T-helper 1 cell (primary cell): ENCODE measurements at places on chromosomes 12 and 14.
A peak's percentile ranks its signal among the peaks of the same experiment; 100 is the strongest.

DNA sequence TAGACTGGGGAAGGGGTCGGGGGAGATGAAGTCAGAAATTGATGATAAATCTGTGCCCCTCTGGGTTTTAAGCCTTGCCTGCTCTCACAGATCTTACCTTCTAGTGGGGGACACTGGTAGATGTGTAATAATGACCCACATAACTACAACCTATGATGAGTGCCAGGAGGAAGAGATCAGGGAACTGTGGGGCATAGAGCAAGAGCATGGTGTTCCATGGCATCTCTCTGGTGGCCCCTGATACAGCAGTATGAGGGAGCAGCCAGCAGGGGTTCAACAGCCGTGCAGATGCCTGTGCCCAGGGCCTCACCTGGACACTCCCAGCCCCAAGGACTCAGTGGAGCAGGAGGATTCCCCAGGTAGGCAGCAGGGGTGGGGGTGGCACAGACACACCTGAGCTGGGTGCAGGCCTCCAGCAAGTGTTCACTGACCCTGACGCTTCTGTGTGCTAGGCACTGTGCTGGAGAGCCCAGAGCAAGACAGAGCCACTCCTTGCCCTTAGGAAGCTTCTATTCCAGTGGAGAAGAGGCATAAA lies 5.0 kb downstream of the ACACB start:
- DNase-seq = no peak

GRCh38 chr12:50948798-50949197 lies 3.5 kb upstream of the HIGD1C start:
- no peak for DNase-seq

GRCh38 chr12:65204886-65205525 lies 35.6 kb downstream of the LEMD3 start:
- no peak for DNase-seq

DNA sequence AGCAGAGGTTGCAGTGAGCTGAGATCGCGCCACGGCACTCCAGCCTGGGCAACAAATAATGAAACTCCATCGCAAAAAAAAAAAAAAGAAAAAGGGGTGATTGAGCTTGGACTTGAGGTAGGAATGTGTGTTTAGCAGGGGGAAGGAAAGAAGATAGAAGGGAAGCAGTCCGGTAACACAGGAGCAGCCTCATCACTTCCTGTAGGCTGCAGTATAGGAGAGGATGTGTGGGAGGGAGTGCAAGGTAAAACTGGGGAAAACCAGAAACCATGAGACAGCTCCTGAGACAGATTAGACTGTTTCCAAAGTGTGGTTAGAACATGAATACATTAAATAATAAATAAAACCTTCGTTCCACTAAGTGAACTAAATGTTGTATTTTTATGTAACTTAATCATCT lies 49.2 kb downstream of the FGD4 start:
- no peak for DNase-seq

GRCh38 chr14:35963209-35963608 lies 137.1 kb downstream of the BRMS1L start:
- no peak for DNase-seq

- DNase-seq = no peak
Observed at GRCh38 chr12:119423285-119423684, 88.8 kb downstream of the CCDC60 start.

GRCh38 chr12:131008-131407 lies 64.4 kb downstream of the IQSEC3 start:
- DNase-seq = no peak

- DNase-seq = no peak
Observed at GRCh38 chr12:46456356-46457334, 84.1 kb upstream of the SLC38A2 start.

GRCh38 chr12:32820376-32820931 lies 64.8 kb upstream of the YARS2 start:
- no peak for DNase-seq

DNA sequence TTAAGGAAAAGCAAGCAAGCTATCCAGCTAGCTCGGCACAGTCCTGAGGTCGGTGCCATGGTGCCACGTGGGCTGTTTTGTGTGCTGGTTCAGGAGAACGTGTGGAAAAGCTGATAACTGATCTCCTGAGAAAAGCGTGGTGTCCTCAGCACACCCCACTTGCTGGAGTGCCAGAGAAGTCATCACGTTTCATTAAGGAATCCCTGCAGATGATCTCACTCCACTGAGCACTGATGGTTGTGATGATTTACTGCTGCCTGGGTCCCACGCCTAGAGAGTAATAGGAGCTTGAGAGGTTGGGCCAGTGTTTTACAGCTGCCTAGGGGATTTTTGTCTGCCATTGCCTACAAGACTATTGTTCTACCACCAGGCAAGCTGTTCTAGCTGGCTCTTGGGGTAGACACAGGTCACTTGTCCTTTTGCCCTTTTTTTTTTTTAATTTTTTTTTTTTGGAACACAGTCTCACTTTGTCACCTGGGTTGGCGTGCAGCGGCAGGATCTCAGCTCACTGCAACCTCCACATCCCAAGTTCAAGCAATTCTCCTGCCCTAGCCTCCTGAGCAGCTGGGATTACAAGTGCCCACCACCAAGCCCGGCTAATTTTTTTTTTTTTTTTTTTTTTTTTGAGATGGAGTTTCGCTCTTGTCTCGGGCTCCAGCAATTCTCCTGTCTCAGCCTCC lies 42.3 kb upstream of the EVL start:
- DNase-seq = no peak

- DNase-seq = no peak
Observed at GRCh38 chr14:72332046-72332445, 399.8 kb downstream of the RGS6 start.

GRCh38 chr12:44019118-44019517 lies 183.2 kb downstream of the TMEM117 start:
- no peak for DNase-seq

DNA sequence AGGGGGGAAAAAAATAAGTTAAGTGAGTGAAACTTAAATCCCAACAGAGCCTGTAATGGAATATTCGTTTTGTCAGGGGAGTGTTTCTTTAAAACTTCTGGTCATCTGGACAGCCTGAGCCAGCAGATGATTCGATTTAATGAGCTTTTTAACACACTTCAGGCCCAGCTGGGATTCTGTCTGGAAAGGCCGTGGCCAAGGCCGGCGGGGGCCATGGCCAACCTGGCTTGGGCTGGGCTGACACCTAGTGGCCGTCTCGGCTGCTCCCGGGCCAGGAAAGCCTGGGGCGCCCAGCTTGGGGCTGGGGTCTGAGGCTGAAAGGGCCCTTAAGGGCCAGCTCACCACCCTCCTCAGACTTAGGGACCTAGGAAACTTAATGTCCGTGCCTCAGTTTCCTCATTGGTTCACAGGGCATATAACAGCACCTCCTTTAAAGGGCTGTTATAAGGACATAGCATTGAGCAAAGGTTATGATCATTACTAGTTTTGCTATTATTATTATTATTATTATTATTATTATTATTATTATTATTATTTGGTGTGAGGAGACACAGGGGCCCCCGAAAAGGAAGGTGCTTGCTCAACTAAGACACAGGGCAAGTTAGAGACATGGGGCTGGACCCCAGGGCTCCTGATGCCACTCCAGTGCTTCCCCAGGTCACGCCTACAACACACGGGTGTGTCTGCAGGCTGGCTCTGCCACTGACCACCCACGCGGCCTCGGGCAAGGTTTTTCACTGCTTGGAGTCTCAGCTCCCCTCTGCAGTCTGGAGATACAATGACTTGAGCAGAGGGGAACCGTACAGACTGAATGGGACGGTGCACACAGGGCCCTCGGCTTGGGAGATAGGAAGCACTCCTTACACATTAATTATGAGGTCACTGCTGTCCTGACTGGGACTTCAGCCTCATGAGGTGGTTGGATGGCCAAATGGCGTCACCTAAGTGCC lies 84.0 kb downstream of the SYNE3 start:
- no peak for DNase-seq

DNA sequence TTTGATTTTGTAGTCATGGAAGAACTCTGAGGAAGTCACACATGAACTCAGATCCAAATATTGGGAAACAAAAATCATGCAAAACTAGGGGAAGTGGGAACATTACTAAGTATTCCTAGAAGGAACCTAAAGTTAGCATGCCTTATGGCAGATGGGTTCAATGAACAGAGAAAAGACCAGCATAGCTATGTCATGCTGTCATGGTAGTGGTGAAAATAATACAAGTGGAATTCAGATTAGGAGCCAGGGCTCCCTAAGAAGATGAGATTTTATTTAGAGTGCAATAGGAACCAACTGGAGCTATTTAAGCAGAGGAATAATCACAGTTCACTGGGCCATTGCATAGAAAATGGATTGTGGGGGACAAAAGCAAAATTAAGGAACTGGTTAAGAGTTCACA lies 134.0 kb downstream of the DIO2 start:
- DNase-seq = no peak

DNA sequence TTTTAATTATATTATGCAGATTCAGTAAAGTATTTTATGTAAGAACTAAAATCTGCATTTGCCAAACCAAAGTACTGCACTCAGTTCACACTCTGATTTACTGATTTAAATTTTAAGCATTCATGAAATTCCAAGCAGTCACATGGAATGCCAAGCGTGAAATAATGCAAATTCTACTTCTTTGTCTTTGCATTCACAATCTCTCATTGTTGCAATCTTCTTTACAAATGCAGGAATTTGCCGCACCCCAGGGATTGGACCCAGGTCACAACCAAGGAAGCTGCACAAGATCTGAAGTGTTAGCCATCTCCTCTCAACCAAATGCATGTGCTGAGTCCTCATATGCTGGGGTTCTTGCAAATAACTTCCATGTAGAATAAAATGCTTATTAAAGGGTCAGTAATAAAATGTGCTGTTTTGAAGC lies 71.9 kb downstream of the TUNAR start:
- DNase-seq = no peak

DNA sequence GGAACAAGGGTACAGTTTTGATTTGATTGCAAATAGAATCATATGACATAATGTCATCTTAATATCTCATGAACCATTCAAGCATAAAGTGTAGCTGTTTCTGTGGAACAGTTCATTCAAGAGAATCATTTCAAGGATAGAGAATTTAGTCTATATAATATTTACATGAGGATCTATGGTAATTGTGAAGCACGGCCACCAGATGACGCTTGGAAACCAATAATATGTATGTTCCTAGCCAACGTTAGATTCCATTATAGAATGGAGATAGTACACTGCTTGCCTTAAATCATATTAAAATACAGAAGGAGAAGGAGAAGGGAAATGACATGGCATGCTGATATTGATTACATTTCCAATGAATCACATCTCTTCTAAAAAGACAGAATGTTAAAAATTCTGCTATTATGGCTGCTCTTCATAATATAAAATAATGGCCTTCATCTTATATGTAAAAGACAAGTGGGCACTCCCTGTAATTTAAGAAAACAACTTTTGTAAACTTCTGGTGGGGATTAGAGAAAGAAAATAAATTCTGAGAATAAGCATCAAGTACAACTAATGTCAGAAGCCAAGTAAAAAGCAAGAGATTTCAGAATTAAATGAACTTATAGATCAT lies 351.0 kb downstream of the NAV3 start:
- no peak for DNase-seq

GRCh38 chr12:60760965-60761364 lies 1165.1 kb downstream of the SLC16A7 start:
- DNase-seq = no peak

- DNase-seq = no peak
Observed at GRCh38 chr14:103735815-103736545, 20.4 kb downstream of the ZFYVE21 start.

DNA sequence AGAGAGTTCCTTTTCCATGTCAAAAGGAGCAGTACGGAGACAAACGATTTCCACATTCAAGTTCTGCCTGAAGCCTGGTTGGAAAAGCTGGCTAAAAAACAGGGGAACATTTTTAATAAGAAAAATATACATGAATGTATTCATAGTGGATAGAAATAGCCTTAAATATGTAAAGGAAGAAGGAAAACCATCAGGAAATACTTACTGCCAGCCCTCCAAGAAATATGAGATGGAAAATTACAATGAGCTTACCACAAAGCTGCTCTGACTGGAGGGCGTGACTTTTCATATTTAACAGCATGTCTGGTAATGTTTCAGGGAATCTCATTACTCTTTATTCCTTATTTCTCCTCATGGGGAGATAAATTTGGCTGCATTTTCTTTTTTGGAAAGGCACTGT lies 75.9 kb upstream of the ZDHHC17 start:
- DNase-seq = no peak

GRCh38 chr12:51381226-51382079 lies 9.8 kb downstream of the GALNT6 start:
- DNase-seq = no peak

DNA sequence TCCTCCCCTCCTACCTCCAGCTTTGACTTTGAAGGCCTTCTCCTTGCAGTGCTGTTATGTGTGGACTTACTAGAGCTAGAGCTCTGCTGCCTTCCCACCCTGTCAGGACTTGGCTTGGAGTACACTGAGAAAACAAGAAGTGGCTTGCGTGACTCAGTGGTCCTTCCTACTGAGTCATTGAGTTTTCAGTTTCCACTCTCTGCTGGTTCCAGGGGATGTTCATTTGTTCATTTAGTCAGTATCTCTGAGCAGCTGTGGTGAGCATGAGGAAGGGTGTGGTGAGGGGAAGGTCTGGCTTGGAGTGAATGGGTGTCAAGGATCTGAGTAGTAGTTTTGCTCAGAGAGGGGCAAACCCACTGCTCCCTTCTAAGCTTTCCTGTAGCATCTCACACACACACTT lies 17.2 kb upstream of the ELK3 start:
- no peak for DNase-seq

- no peak for DNase-seq
Observed at GRCh38 chr12:99390707-99391106, 256.8 kb upstream of the GARIN6 start.

GRCh38 chr12:39441963-39442830 lies 723 bp downstream of the KIF21A start:
- peak; percentile 18 for DNase-seq

- DNase-seq = no peak
Observed at GRCh38 chr14:68846466-68846865, 53.6 kb upstream of the ZFP36L1 start.
